ENCODE measurements at places on chromosomes 11 and 22.

DNA sequence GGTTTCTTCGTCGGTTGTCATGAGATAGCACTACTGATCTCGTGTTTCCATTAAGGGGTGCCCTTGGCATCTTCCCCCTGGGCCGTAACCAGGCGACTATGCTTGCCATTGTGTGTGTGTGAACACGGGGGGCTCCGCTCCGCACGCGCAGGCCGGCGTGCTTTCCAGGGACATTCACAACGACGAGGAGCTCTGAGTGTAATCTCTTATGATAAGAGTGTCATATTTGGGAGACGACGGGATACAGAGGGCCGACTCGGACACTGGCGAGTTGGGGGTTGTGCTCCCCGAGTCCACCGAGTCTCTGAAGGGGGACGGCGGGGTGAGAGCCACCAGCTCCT, 170.9 kb upstream of the CTSC start:
- no peak for DNase-seq

GRCh38 chr22:36284171-36284571, 31.2 kb downstream of the APOL1 start:
- no peak for DNase-seq

DNA sequence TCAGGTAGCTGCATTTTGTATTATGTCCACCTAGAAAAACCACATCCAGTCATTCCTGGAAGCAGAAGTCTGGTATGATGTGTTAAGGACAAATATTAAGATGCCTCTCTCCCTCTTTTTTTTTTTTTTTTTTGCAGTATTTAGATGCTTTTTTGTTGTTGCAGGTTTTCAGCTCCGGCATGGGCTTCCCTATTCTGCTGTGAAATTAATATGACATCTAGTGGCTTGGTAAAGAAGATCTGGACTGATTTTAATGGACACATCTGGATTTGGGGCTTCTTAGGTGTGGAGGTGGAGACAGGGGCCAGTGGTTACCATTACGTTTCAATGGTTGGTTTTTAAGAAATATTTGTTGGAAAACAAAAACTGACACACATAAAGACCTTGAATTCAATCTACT, 47.5 kb upstream of the RASSF10 start:
- peak; percentile 1 for DNase-seq

- no peak for DNase-seq
Observed at GRCh38 chr22:30876221-30876751, 92.3 kb downstream of the MORC2 start.

DNA sequence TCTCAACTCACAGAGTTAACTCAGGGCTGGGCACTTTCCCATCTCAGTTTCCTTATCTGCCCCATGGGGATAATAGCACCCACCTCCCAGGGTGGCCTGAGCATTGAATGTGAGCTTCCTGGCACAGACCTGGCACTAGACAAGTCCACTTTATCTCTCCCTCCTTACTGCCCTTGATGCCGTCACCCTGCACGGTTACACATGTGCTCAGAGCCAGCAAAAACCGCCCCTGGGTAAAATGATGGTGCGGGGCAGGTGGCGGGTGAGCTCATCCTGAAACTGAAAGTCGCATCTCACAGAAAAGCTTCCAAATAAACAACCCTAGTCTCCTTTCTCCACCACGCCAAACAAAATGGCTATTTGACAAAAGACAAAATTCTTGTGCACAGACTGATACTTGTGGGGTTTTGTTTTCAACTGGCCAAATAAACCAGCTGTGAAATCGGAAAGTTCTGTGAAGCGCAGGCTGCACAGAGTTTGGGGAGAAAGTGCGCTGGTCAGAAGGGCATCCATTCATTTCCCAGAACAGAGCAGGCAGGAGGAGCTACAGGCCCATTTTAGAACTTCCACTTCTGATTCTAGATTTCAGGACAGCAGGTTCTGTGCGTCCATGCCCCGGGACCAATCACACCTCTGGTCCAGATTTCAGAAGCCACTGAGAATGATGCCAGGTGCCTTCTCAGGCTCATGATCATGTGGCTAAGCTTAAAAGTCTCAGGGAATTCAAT, 138.1 kb downstream of the SHANK2 start:
- DNase-seq: no peak

DNA sequence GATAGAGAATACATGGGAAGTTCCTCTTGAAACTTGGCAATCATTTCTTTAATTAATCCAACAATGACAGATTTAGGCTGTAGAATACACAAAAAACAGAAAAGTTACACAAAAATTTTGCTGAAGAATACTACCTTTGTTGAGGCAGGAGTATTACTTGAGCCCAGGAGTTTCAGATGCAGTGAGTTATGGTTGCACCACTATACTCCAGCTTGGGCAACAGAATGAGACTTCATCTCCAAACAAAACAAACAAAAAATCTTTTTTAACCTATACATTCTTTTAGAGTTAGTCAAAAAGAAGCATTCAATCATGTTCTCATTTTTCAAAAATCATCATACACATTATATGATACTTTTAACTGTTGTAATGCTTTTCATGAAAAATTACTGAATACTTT, 22.1 kb downstream of the UEVLD start:
- no peak for DNase-seq

All from NCI-H2081 (cell line).